CD4-positive, alpha-beta T cell treated with Interleukin-4 for 1 hour (primary cell): ENCODE measurements at places on chromosomes 12 and 14.

GRCh38 chr12:58732894-58733293, 187.4 kb downstream of the LRIG3 start:
- no peak for DNase-seq

DNA sequence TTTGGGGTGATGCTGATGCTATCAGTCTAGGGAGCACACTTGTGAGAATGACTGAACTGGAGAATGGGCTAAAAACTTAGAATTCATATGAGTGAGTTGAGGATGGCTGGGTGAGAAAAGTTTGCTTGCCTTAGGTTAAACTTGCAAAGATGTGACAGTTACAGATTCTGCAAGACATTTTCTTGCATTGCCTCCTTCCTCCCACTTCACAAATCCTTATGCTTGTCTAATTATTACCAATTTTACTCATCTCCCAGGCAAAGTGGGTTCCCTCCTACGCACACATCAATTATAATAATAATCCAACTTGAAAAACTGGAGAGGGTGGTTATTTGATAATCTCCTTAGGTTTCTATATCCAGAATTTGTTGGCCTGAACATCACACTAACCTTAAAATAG, 50.9 kb downstream of the ATP2B1 start:
- DNase-seq, result no peak

- no peak for DNase-seq
Observed at GRCh38 chr12:106585521-106586277, 2.9 kb downstream of the RFX4 start.

DNA sequence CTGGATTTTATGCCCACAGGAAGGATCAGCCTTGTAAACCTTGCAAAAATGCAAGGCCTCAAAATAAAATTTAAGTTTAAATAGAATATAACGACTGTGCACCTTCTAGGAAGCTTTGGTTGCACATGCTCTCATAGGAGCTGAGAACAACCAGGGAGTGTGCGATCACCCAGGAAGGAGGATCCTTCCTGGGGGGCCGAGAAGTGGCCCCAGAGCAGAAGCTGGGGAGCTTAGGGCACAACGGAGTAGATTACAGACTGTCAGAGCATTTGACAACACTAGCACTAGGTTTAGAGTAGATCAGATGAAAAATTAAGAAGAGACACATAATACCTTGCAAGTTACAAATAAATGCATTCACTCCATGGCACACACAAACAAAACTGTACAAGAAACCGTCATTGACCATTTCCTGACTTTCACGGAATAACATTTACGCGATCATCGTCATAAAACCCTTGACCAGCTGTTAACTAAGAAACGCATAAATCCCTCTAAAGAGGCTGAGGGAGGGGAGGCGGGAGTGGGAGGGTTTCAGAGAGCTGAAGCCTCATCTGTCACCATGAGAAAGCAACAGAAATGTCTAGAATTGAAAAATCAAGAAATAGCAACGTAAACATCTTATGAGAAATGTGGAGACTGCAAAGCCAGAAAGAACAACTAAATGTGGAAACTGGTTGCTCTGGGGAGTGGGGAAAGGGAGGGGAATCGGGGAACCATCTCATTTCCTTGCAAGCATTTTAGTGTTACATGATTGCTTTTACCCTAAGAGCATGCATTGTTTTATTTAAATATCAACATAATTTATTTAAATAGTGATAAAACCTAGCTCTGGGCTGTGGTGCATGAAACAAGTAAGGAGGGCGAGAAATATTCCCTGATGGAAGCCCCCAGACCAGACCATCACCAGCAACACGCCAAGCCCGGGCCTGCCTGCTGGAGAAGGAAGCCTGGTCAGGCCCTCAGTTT, 13.1 kb upstream of the CCDC85C start:
- DNase-seq, result no peak

- no peak for DNase-seq
Observed at GRCh38 chr12:15854916-15855315, 27.3 kb upstream of the STRAP start.

GRCh38 chr14:53855574-53855973, 101.1 kb downstream of the BMP4 start:
- no peak for DNase-seq

DNA sequence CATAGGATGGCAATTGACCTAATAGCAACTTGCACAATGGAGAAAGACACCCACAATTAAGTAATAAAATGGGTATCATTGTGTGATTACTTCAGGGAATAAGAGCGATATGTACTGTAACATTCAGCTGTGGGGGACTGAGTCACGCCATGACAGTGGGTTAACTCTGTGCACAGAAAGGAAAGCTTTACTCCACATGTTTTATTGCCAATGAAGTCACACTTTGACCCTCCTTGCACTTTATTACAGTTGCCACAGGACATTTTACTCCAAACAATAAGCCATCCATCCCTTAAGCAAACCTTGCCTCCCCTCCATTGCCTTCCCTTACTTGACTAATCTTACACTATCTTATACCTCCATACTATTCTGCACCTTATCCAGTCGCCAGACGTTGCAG, 403.1 kb downstream of the VRK1 start:
- DNase-seq, result no peak

DNA sequence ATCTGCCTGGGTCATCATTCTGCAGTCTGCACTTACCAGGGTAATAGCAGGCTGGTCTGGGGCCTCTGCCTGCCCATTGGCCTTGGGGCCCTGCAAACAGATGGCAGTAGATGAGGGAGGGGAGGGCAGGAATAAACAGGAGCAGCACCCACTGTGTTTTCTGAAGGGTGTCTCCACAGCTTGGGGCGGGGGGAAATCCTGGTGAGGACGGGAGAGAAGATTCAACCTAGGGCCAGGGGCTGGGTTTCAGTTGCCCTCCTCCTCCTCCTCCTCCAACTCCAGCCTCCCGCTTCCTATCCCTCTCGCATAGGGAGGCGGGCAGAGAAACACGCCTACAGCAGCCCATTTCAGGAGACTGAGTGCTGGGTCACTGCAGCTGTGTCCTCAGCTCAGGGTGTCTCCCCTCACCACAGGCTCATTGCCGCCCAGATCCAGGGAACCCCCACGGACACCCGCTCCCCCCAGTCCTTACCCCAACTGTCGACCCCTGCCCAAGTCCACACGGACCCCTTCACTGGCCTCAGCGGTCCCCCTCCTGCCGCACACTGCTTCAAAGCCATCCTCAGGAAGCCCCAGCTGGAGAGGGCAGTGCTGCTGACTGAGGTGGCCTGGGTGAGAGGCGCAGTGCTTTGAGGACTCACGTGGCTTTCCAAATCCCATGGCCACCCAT, 9.1 kb upstream of the KRT80 start:
- DNase-seq, result no peak

GRCh38 chr14:90381999-90382451, 14.8 kb upstream of the CALM1 start:
- no peak for DNase-seq

DNA sequence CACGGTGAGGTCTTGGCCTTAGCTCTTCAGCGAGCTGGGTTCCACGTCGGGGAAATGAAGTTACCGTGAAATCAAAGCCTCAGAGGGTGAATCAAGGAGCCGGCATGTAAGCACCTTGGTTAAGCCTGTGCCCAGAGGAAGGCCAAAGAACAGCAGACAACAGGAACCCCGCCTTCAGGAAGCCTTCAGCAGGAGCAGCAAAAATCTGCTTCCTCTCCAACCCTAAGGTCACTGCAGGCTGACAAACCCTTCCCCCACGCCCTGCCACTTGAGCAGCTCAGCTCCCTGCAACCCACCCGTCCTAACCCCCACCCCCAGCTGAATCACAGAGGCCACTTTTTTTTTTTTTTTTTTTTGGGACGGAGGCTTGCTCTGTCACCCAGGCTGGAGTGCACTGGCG, 72.9 kb upstream of the LTA4H start:
- peak; percentile 22 for DNase-seq

GRCh38 chr12:104588921-104589590, 132.3 kb downstream of the CHST11 start:
- no peak for DNase-seq

DNA sequence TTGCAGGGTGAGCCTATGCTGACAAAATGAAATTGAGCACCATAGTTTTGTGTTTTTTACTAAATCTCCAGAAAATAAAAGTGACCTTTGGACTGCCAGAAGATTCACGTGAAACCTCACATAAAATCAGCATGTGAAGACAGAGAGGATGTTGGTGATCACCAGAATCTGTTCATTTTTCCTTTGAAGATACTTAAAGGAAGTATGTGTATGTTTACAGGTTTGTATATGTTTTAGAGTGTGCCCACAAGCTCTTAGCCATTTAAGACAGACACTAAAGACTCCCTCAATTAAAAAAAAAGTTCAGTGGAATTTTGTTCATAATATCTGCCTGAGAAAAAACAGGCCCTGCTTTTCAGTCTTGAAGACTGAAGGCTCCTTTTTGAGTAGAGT, 25.9 kb downstream of the DDX47 start:
- DNase-seq, result no peak

DNA sequence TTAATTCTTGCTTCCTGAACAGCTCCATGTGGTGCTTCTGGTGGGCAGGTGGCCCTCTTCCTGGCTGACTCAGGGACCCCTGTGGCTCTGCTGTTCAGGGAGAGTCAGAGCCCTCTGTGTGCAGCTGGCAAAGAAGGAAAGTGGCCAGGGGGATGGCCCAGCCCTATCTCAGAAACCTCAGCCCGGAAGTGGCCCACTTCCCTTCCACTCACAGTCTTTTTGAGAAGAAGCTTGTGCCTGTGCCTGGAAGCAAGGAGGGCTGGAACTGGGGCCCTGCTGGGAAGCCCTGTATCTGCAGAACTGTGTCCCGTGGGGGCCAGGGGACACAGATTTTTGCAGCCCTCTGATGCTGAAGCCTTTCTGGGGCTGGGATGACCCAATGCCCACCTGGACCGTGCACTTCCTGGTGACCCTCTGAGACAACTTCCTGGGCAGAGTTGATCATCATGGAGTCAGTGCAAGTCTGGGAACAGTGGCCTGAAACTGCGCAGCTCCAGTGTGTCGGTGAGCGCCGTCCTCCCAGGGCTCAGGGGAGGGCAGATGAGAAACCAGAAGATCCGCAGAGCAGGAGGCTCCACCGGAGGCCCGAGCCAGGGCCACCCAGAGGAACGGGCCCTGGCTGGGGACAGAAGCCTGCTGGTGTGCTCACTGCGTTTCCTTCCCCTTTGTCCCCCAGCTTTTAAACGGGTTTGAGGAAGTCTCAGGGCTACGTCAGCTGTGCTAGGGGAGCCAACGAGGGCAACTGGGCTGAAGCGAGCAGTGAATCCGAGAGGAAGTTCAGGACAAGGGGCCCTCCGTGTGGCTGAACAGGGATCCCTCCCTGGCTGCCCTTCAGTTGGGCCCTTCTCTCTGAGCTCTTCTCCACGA, 217.4 kb upstream of the RTL1 start:
- DNase-seq, result peak; percentile 24

GRCh38 chr14:61889914-61890351, 127.7 kb downstream of the SNAPC1 start:
- DNase-seq, result peak; percentile 25

- DNase-seq, result no peak
Observed at GRCh38 chr12:47038270-47038748, 41.1 kb upstream of the PCED1B start.

DNA sequence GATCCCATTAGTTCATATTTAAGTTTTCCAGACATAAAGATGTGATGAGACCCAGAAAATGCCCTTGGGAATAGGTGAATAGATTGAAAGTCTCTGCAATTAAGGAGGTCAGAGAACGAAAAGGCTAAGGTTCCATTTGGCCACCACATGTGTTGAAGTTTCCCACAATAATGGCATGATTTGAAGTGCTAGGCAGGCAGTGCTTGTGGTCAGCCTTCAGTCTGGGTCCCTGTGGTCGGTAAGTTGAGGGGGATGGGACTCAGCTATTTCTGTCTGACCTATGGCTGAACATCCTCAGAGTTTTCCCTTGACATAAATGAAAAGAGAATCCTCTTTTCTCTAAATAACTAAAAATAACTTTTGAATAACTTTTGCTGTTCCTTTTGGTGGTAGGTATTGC, 92.4 kb downstream of the PELI2 start:
- no peak for DNase-seq

GRCh38 chr12:99413751-99414150, 233.8 kb upstream of the GARIN6 start:
- no peak for DNase-seq

GRCh38 chr12:107607464-107608392, 77.9 kb upstream of the PWP1 start:
- peak; percentile 77 for DNase-seq

DNA sequence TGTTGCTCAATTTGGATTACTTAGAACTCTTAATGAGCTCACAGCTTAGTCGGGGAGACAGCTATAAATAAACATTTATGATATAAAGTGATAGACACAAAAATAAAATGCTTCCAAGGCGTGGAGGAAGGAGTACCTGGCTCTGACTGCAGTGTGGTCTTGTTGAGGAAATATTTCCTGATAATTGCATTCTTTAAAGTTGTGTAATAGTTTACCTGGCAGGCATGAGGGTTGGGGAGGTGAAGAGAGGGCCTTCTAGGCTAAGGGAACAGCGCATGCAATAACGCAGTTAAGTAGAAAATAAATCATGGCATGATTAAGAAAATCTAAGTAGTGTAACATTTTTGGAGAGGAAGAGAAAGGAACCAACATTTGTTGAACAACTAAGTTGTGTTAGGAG, 260.5 kb upstream of the ATP2B1 start:
- DNase-seq, result no peak
